Neuronal stem cell (in vitro differentiated cells): ENCODE measurements at places on chromosomes 7 and 10.

DNA sequence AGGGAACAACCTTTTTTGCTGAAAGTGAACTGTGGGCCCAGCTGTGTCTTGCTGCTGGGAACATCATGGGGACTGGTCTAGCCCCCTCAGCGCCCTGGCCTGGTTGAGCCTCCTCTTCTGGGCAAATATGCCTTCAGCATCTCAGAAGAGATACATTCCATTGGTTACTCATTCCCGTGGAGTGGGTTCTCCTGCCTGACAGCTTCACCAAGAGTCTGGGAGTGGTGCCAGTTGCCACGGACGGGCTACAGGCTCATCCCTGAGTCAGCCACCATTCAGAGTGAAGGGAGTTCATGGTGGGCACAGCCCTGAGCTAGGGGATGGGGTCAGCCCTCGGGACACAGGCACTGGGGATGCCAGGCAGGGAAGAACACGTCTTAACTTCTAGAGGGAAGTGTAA, 81.9 kb downstream of the RAMP3 start:
- no peak for DNase-seq

- no peak for DNase-seq
Measured at GRCh38 chr10:109504401-109504800, 418.9 kb downstream of the XPNPEP1 start.

DNA sequence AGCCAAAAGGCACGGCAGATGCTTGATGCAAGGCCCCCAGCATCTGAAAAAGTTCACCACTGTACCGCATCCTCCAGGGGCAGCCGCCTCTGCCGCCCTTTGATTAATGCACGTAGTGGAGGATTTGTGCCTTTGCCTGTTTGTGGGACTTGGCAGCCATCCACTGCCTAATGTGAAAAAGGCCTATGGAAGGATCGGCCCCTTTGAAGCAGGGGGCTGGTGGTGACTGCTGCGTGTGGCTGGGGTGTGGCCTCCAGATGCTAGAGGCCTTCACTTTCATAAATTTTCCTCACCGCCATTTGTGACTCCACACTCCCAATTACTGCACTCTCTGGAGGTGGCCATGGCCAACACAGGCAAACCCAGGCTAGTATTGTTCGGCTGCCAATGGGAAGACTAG, 226.0 kb downstream of the BMPER start:
- no peak for DNase-seq

GRCh38 chr10:132665946-132666704, 119.8 kb downstream of the NKX6-2 start:
- no peak for DNase-seq

- DNase-seq = peak; percentile 35
Measured at GRCh38 chr7:1665549-1666316, 4.3 kb upstream of the ELFN1 start.
